WTC11 (cell line): ENCODE measurements at places on chromosomes 13 and 19. TPM values are rescaled to one million over a fixed set of nuclear protein-coding genes. Genes with fewer than 3 reads are reported as not detected.
A peak's percentile ranks its signal among the peaks of the same experiment; 100 is the strongest.

DNA sequence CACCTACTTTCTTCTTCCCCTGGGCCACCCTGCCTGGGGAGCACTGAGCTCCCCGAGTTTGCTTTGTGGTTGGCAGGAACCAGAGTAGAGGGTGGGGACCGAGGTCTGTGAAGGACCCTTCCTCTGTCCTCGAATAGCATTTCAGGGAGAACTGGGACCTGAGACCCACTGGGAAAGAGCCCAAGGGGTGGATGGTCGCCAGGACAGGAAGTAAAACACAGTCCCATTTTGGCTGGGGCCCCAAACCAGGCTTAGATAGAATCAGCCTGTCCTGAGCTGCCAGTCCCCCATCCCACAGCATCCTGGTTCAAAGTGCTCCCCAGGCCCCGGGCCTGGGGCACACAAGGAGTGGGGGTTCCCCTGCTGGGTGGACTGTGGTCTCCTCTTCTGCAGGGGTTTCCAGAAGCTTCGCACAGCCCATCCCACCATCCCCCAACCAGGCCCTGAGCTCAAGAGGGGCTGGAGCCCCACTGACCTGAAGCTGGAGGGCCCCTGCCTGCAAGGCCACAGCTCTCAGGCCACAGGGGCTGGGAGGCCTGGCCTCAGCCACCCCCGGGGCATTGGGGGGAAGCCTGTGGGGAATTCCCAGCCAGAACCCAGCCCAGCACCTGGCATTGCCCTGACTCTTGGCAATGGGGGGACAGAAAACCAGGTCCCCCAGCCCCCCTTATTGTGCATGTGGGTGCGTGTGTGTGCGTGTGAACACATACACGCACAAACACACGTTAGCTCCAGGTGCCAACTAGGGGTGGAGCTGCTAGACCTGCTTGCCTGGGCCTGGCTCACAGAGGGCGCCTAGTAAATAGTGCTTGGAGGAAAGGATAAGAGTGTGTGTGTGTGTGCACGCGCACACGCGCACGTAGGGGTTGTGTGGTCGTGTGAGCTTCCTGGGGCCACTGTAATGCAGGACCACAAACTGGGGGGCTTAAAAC lies 995 bp upstream of the MKNK2 start:
- no peak for DNase-seq

DNA sequence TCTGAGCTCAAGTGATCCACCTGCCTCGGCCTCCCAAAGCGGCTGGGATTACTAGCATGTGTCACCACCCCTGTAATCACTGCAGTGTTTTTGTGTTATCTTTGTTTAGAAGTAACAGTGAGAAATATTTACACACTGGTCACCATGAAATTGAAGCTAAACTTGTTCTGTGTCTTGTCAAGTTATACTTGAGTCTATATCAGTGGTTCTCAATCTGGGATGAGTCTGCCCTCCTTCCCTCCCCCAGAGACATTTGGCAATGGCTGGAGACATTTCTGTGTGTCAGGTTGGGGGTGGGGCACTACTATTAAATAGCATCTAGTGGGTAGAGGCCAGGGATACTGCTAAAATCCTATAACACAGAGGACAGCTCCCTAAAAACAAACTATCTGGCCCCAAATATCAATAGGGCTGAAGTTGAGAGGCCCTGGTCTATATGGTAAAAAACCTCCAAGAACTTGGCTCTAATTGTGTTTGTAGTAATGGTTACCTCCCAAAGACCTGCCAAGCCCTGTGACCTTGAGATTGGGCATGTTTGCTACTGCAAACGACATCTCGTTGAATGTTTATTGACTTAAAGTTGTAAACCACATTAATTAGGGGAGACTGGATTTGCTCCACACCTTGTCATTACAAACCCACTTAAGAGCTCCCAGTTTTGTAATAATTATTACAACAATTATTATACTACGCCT lies 6.9 kb downstream of the CTU1 start:
- no peak for DNase-seq

DNA sequence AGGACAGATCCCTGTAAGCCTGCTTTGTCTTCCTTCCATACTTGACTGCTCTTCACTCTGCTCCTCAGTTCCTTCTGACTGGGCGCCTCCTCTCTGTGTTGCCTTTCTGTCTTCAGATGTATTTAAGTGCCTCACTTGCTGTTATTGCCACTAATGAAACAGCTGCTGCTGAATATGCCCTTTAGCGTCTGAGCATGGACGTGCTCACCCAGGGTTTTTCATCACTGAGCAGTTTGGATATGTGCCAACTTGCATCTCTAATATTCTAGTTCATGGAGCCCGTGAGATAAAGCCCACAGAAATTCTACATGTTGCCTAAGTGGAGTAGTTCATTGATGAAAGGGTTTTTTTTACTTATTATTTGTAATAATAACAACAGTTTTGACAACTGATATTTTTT lies 198.2 kb downstream of the MYO16 start:
- no peak for DNase-seq

DNA sequence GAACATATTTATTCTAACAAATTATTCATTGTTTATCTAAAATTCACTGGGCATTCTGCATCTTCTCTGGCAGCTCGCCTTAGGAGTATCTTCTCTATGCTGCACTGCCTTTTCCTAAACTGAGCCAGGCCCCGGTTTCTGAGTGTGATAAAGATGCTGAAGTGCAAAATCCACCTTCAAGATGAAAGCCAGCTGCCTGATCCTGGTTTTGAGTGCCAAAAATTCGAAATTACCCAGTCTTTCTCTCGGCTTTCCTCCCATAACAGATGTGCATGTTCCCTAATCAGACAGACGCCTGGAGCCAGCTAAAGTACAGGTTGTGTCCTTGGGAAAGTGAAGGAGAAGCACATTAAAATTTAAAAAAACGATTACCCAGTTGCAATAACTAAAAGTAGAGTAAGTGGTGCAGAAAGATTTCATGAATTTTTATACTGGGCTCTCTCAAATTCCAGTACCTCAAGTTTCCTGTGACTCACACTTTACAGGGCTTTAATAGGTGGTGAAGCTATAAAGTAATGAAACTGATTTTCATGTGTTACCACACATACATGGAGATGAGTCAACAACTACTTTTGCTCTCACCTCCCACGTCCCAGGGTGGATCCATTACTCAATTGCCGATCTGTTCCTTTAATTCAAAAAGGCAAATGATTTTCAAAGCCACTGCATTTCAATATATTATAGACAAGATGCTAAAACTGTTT lies 65.0 kb upstream of the GTF2F2 start:
- no peak for DNase-seq

DNA sequence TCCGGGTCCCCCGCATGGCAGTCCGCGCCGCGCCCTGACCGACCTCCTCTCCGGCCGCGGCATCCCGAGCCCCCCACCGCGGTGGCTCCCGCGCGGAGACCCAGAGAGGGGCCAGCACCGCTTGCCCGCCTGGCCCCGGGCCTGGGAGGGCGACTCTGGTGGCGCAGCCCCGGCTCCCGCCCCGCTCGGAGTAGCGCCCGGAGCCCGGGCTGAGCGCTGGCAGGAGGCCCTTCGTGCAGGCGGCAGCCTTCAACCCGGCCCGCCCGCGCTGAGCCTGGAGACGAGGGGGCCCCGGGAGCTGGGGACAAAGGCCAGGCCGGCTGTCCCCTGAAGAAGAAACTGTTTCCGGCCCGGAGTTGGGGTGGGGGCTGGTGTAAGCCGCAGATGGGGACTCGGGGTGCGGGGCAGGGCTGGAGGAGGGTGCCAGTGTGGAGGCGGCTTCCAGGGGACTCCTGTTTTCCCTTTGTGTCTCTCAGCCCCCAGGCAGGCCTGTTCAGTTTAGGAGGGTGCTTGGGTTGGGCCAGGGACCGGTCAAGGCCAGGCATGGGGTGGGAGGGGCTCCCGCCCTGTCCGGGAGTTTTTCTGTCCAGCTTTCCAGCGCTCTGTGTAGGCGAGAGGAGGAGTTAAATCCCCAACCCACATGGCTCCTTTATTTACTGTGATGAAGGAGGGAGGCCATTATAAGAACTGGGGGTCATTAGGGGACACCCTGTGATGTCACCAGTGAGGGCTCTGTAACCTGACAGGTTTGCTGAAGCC lies 935 bp downstream of the LRP3 start:
- DNase-seq = peak; percentile 39

GRCh38 chr13:40762849-40763248 lies 8.1 kb downstream of the MRPS31 start:
- DNase-seq = no peak

- DNase-seq = no peak
Measured at GRCh38 chr13:91805605-91806004, 407.2 kb downstream of the GPC5 start.

- DNase-seq = no peak
Measured at GRCh38 chr13:90547272-90547790, 800.2 kb upstream of the MIR17HG start.

- DNase-seq = no peak
Measured at GRCh38 chr13:80083081-80083852, 257.7 kb downstream of the SPRY2 start.

- no peak for DNase-seq
Measured at GRCh38 chr19:47176071-47176626, 45.5 kb downstream of the SAE1 start.

DNA sequence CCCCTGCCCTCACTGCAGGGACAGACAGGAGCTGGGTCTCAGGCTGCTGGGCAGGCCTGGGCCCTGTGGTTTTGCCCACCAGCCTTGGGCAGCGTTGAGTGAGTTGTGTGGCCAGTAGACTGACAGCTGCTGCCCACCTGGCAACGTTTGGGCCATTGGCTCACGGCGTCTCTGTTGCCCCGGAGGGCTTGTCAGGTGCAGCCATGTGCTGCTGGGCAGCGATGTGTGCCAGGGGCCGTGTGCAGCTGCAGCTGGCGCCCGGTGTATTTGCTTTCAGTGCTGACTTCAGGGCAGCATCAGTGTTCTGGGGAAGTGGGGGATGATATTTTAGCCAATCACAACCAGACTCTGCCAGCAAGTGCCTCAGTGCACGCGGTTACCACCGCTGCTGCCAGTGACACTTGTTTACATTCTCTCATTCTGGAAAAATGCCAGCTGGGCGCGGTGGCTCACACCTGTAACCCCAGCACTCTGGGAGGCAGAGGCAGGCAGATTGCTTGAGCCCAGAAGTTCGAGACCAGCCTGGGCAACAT lies 10.6 kb downstream of the FZR1 start:
- DNase-seq = no peak

DNA sequence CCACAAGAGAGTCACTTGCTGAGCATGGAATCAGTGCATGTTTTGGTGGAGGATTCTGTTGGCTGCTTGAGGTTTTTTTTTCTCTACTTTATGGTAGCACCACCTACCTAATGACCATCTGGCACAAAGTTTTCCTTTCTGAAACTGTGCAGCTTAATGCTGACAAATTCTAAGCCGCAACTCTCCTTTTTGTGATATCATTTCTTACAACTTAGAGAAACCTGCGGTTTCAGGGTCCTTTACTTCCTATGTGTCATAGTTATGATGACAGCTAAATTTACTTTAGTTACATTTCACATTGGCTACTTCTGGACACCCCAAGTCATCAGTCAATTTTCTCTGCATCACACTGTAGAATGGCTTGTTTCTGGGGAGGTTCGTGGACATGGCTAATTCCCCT lies 115.4 kb upstream of the TMTC4 start:
- no peak for DNase-seq

- DNase-seq = no peak
Measured at GRCh38 chr19:18665771-18666202, 17.7 kb upstream of the CRTC1 start.

- no peak for DNase-seq
Measured at GRCh38 chr19:2693492-2694160, 8.9 kb downstream of the GNG7 start.

- DNase-seq = no peak
Measured at GRCh38 chr13:49459580-49459979, 15.5 kb downstream of the SETDB2 start.

DNA sequence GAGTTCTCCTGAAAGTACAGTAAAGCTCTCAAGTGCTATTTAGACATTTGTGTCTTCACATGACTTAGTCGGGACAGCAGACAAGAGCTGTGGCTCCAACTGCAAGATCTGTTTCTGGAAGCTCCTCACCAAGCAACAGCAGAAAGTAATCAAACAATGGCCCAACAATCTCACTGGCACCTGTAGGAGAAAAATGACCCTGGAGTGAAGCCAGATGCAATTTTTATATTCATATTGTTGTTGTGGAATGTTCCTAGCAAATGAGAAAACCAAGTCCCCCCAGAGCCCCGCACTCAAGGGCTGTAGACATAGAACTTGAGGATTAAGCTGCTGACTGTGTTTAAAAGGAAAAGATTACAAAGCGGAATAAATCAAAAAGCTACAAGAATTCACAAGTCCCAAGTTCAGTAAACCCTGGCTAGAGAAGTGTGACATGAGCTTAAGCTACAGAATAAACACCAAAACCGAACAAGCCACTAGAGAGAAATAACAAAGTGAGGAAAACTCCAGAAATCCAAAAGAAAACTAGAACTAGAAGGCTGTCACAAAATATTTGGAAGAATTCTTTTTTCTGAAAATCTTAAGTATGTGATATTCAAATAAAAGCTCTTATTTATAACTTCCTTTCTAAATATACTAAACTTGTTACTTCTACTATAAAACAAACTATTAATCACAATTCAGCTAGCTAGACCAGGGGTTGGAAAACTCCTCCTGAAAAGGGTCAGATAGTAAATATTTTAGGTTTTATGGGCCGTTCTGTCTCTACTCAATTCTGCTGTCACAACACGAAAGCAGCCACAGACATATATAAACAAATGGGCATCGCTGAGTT lies 454.5 kb downstream of the SUCLA2 start:
- DNase-seq = no peak

DNA sequence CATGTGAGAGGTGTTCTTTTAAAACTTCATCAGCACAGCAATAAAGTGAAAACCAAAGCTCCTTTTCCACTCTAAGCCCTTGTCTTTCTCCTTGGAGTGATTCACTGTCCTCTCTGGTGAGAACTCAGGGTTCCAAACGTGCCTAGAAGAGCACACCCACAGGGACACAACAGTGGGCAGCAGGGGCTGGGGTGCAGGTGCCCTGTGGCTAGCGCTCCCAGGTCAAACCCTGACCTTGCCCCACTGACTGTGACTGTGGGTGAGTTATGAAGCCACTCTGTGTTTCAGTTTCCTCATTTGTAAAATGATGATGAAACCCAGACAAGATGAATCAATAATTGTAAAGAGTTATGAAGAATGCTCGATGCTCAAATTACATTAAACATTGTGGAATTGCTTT lies 37.6 kb upstream of the IGFL1 start:
- DNase-seq = no peak

DNA sequence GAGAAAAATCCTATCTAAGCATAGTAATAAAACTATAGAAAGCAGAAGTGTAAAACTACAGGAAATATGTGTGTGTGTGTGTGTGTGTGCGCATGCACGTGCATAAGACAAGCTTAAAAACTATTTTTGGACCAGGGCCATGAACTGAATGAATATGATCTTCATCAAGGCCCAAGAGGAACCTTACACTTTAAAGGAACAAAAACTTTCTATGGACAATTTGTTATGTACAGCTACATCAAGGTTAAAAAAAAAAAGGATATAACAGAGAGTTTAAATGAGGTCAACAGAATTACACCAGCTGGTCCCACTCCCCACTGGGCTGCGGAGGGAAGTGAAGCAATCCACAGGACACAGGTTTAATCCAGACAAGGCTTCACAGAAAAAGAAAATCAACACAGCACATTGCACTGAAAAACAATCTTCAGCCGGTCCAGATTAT lies 151.1 kb downstream of the LHFPL6 start:
- DNase-seq = no peak

CCNA1 gene
- total RNA-seq = 2.7 to 3.8 TPM (median 3.4 TPM) in 3 replicates

TMIGD2 gene
- total RNA-seq = 0.55 to 1.0 TPM (median 0.94 TPM) in 3 replicates

WASF3 gene
- total RNA-seq = 26.8 to 33.7 TPM (median 32.6 TPM) in 3 replicates

F2RL3 gene
- 0.11 to 0.14 TPM in 2 of 3 replicates, not detected in the other for total RNA-seq

RNF17 gene
- 0.05 TPM in 1 of 3 replicates, not detected in the others for total RNA-seq

PTGIR gene
- total RNA-seq = 0.24 TPM in 1 of 3 replicates, not detected in the others

KLK13 gene
- total RNA-seq = 3.1 to 5.0 TPM (median 4.5 TPM) in 3 replicates

ZNF426 gene
- total RNA-seq = 27.1 to 30.3 TPM (median 27.2 TPM) in 3 replicates

CYP4F2 gene
- 0.24 to 1.2 TPM (median 0.34 TPM) in 3 replicates for total RNA-seq

PMIS2 gene
- not detected in 3 replicates for total RNA-seq
